ENCODE measurements at places on chromosomes 5 and 9. TPM values are rescaled to one million over a fixed set of nuclear protein-coding genes. Genes with fewer than 3 reads are reported as not detected.

DNA sequence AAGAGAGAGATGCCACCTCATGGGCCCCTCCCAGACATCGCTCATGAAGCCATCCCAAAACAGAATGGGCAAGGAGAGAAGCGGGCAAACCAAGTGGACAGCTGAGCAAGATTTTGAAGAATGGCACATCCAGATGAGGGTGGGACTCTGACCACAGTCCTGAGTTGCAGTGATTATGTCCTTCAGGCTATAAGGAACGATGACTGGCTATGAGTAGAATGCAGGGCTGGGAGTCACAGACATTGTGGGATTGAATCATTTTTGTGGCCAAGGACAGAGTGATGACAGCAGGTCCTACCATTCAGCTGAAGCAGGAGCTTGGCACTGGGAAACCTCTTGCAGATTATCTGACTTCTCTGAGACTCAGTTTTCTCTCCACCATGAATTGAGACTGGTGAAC is 245.7 kb upstream of the SLC30A5 start:
- no peak for DNase-seq

Gene CRHBP
- total RNA-seq = 0.10 TPM

GRCh38 chr5:143707806-143708205 is 104.2 kb upstream of the HMHB1 start:
- no peak for DNase-seq

Gene FCN2
- not detected for total RNA-seq

Gene FAM221B
- total RNA-seq = not detected

DNA sequence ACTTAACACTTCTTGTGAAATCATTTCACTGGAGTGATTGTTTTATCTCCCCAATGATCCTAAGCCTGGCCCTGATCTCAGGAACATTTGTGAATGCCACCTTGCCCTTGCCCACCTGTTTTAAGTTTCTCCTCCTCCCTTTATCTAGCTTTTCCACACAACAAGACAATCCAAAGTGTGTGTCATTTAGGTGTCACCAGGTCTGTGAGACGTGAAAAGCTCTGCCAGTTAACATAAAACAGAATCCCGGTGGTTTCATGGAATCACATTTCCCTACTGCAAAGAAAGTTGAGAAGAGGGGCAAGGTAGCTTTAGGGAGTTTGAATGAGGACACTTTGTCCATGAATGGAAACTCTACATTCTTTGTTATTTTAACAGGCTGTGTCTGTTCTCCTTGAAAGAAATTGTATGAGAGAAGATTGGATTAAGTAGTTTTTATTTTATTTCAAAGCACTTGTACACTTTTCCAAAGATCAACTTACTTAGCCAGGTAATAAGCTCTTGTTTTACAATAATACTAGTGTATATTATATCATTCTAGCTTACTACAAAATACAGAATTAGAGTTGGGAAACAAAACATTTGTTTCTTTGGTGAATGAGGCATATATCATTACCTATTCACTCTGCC is 239.0 kb downstream of the ISL1 start:
- no peak for DNase-seq

Gene BASP1
- total RNA-seq = not detected

GRCh38 chr5:102971676-102972293 is 148.2 kb downstream of the GIN1 start:
- no peak for DNase-seq

GRCh38 chr5:133817456-133817855 is 151.0 kb downstream of the C5orf15 start:
- no peak for DNase-seq

Gene MARVELD2
- total RNA-seq = 0.23 TPM

GRCh38 chr5:1164696-1165630 is 36.4 kb upstream of the SLC6A19 start:
- DNase-seq = no peak

DNA sequence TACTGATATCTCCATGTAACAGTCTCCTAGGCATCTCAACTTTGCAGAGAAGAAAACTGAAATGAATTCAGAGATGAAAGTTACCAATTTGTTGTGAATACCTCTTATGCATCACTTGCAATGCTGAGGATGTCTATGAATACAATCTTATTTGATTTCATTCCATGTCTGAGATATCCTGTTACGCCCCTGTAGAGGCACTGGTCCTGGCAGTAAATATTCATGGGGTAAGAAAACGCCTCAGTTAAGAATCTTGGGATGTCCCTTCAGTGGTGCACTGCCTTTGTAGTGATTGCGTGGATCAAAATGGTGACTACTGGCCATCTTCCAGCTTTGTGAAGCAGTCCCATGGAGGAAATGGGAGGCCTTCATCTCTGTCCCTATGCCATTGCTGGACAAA is 229.1 kb upstream of the C9orf72 start:
- no peak for DNase-seq

- no peak for DNase-seq
Observed at GRCh38 chr5:22896152-22896551, 43.0 kb upstream of the CDH12 start.

GRCh38 chr5:146076455-146076854 is 28.9 kb downstream of the PLAC8L1 start:
- DNase-seq = no peak
